ENCODE measurements at places on chromosomes 13 and 19.
A peak's percentile ranks its signal among the peaks of the same experiment; 100 is the strongest.

DNA sequence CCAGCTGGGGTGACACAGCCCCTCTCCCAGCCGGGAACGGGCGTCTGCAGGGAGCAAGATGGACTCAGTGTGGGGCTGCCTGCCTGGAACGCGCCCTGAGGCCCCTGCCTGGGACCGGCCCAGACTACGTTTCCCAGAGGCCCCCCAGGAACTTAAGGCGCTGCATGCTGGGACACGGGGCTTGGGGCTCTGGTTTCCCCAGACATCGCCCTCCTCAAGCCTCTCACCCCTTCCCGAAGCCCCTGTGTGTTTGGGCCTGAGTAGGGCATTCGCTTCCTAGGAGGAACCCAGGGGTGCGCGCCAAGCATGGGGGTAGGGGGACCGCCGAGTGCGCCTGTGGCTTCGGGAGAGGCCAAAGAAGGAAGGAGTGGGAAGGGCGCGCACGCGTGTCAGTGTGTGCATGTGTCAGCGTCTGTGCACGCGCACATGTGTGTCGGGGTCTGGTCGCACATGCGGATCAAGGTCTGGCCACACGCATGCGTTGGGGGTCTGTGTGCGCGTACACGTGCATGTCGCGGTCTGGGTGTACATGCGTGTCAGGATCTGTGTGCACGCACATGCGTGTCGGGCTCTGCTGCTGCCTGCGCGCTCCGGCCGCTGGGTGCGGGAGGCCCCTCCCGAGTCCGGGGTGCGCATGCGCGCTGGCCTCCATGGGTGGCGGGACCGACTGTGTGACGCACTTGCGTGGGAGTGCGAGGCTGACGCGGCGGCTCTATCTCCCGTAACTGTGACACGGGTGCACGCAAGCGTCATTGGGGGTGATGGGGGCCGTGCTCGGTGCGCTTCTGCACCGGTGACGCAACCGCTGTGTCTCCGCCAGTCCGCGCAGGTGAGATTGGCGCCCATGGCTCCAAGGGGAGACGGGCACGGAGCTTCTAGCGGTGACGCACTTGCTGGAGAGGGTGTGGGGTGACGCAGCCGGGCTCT lies 16.2 kb downstream of the ZNF331 start:
- peak; percentile 77 for DNase-seq

DNA sequence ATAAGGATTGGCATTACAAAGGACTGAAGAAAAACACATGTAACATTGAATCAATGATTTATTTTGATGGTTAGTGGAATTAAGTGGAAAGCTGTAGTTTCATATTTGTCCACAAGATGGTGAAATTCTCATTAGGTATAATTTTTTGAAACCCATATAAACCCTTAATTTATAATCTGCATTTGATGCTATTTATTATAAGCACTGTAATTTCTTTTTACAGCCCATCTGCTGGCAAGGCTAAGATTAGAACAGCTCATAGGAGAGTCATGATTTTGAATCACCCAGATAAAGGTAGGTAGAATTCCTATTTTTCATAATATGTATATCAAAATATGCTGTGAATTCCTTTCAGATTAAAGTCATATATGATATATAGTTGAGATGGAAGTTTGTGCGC lies 62.2 kb downstream of the DNAJC15 start:
- no peak for DNase-seq

- no peak for DNase-seq
These were observed 5.3 kb upstream of the CSNK1G2 start for GRCh38 chr19:1935484-1936208.

DNA sequence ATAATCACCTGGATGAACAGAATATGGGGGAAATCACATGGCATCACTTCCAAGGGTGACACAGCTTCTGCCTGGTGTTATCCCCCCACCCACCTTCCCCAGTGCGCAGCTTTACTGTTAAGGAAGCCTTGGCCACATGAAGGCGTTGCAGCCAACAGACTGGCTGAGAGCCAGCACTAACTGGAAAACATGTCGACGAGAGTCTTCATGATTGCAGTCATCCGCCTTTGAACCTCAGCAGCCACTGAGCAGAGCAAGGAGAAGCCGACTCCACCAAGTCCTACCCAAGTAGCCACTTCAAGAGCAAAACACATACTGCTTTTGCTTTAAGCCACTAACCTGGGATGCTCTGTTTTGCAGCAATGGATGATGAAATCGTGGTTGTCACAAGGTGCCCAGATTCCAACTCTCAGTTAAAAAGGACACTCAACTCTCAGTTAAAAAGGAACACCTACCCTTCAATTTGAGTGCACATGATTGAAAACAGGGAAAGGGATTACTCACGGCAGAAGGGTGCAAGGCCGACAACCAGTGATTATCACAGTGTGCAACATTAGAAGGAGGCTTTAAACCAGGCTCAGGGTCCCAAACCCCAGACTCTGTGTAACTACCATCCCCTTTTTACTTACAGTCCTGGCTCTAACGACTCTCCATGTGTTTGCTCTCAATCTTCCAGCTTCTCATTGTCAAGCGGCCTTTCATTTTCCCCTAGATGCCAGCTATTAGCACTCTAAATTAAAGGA lies 149.1 kb downstream of the KLF12 start:
- DNase-seq, result no peak

DNA sequence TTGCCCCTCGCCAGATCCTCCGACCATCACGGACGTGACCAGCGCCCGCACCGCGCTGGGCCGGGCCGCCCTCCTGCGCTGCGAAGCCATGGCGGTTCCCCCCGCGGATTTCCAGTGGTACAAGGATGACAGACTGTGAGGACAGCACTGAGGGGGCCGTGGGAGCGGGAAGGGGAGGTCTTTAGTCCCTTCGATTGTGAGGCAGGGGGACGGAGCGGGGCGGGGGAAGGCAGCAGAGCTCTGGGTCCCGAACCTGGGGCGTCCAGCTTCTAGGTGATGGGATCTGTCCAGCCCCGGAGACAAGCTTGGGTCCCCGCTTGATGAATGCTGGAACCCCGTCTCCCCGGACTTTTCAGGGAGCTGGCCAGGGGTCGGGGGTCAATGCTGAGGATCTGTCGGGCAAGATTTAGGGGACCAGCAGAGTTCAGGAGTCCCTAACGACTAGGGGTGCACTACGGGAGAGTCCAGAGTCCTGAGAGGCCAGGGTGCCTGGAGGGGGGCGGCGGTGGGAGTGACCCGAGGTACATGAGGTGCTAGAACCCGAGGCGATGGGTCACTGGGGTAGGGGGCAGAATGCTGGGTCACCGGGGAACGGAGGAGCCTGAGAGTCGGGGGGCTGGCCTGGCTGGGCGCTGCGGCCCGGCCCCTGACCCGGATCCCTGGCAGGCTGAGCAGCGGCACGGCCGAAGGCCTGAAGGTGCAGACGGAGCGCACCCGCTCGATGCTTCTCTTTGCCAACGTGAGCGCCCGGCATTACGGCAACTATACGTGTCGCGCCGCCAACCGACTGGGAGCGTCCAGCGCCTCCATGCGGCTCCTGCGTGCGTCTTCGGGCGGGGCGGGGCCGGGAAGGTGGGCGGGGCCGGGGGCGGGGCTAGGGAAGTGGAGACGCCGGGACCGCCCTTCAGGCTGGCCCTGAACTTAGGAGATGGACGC lies 14.6 kb downstream of the VSIG10L start:
- peak; percentile 50 for DNase-seq

DNA sequence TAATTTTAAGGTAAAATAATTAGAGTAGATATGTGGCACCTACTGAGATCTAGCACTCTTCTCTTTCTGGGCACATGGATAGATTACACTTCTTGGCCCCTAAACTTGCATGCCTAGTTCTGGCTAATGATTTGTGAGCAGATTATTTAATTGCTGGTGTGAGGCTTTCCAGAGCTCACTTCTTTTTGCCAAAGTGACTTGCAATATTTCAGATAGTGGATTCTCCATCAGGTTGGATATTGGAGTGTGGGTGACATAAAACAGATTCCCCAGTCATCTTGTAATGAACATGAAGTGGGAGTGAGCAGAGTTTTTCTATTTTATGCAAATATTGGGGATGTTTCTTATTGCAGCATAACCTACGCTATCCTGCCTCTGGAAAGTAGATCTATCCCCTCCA lies 247.9 kb downstream of the KLF5 start:
- DNase-seq, result no peak

GRCh38 chr13:100160450-100160849 lies 71.6 kb downstream of the PCCA start:
- no peak for DNase-seq

DNA sequence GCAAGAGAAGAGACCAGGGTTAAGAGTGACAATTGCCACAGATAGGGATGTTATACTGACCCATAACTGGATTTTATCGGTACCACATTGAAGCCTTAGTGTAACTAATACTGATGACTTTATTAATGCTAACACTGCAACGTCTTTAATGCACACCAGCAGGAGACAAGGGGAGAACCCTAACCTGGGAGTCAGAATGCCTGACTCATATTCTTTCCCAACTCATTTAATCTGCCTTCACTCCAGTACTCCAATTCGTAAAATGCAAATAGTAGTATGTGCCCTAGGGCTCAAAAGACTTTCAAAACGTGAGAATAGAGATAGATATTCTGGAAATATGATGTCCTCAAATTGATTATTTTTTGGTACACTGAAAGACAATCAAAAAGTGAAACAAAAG lies 62.4 kb downstream of the GPC6 start:
- no peak for DNase-seq

DNA sequence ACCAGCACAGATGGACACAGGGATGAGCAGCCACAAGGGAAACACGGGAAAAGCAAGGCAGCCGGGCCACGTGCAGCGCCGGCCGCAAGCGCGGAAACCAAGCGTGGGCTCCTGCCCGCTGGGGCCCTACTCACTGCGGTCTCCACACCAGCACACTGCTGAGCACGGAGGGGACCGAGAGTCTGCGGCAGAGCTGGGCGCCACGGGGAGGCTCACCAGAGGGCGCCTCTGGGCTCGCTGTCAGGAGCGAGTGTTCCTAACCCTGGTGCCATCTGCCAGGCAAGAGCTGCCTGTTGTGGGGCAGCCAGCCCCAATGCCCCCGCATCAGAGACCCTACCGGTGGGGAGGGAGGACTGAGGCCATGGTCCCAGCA lies 26.5 kb downstream of the MPND start:
- no peak for DNase-seq

DNA sequence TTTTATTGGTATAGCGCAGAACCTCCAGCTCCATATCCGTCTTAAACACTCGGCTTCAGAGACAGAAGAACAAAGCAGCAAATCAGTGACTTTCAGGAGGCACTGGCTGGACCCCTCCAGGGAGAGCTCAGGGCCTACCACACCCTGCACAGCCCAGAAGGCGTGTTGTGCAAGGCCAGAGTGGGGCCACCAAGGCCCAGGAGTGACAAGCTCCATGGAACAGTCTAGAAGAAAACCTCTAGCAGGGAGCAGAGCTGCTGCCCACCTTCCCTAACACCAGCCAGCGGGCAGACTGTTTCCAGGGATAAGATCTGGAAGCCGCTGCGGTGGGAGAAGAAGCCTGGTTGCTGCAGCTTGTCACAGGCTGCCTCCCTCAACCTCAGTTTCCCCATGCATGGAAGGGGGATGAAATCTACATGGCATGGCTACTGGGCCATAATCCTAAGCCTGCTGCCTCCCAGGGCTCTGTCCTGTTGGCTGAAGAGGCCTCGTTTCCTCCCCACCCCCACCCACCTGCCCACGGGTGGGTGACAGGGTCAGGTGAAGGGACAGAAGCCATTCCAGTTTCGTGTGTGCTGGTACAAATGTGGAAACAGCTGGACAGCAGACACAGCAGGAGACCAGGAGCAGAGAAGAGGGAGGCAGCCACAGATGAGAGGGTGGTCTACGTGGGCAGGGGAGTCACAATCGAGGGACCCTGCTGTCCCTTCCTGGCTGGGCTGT lies 57.4 kb downstream of the PEPD start:
- no peak for DNase-seq

DNA sequence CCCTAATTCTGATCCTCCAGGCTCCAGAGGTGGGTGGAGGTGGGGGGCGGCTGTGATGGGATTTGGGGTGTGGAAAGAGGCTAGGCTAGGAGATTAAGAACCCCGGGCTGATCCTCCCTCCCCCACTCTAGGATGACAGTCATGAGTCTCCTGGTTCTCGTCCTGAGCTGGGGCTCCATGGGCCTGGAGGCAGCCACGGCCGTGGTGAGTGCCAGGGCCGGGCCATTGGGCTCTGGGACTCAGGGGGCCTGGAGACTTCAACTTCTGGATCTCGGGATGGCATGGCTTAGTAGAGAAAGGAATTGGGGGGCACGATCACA lies 13.9 kb downstream of the TTYH1 start:
- no peak for DNase-seq

DNA sequence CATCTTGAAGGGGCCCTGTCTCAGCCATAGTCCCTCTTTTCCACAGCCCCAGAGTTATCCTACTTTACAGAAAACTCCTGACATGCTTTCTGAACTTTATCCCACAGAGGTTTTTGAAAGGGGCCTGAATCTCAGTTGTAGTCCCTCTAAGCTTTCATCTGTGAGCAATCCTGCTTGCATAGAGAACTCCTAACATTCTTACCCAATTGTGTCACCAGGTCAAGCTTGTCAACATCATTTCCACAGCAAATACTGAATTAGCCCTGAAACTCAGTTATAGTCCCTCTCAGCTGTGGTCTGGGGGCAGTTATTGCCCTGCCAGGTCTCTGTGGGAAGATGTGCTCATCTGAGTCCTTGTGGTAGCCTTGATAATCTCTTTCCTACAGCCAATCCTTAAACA lies 2190.3 kb upstream of the PCDH20 start:
- no peak for DNase-seq

DNA sequence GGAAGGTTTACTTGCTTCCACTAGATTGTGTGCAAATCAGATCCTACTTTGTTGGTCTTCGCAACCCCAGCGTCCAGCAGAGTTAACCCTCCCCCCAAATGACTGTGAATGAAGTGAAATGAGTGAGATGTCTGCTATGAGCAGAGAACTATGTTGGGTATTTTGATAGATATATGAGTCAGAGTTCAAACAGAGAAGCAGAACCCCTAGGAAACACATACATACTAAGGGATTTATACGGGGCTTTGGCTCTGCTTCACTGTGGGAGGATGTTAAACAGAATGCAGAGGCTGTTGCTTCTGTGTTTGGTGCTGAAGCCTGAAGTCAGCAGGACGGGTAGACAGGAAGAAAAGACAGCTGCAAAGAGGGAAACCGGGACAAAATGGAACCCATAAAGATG lies 197.0 kb downstream of the MZT1 start:
- no peak for DNase-seq

- DNase-seq, result no peak
These were observed 71.7 kb upstream of the SOX21 start for GRCh38 chr13:94784066-94784465.

GRCh38 chr13:48715977-48716376 lies 62.2 kb downstream of the CYSLTR2 start:
- DNase-seq, result no peak

- DNase-seq, result no peak
These were observed 37.3 kb upstream of the FNDC3A start for GRCh38 chr13:48938308-48938943.

Data from breast epithelium (tissue), 4 donors.